ENCODE measurements at places on chromosomes 5 and 9. TPM values are rescaled to one million over a fixed set of nuclear protein-coding genes. Genes with fewer than 3 reads are reported as not detected.

The PTAR1 gene
- 72.8 TPM for total RNA-seq

The PSD2 gene
- total RNA-seq: 0.28 TPM

The SH3PXD2B gene
- 45.7 TPM for total RNA-seq

The SHISAL2B gene
- not detected for total RNA-seq

The DBH gene
- not detected for total RNA-seq

The TMEM174 gene
- not detected for total RNA-seq

The DHX29 gene
- 32.5 TPM for total RNA-seq

The GRIA1 gene
- 1.1 TPM for total RNA-seq

The HOMER1 gene
- 12.2 TPM for total RNA-seq

The KCNN2 gene
- total RNA-seq: 8.2 TPM

Measured in sigmoid colon (tissue), 7 donors.